Chondrocyte (in vitro differentiated cells): ENCODE measurements at places on chromosomes 2 and 18.

DNA sequence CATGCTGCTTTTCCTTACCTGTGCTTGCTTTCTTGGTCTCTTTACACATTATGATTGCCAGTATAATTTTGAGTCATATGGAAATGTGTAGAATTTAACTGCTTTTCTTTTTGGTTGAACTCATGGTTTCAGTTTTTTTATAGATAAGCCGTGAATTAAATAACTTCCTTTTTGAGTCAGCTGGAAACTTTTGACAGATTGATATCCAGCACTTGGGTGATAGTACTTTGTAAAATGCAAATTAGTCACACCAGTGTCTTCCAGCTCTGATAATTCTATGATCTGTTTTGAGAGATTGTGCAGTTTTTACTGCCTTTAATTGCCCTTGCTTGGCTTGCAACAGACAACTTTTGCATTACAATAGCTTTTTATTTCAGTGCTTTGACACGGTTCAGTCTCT is 86.4 kb downstream of the NCOA1 start:
- DNase-seq: no peak

DNA sequence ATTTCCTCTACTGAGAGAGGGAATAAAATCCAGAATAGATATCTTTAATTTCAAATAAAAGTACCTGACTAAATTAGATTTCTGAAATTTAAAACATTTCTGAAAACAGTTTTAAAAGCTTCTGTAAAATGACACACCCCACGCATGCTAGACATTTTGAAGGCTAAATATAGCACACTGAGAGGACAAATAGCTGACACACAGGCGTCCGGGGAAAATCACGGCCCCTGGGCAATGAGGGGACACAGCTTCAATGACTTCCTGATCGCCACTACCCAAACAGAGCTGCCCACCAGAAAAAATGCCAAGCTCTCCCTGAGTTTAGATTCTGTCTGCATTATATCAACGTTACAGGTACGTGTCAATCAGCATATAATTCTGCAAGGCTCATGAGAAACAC is 10.9 kb downstream of the TBC1D8 start:
- no peak for DNase-seq

GRCh38 chr2:46087492-46087891 is 209.7 kb upstream of the EPAS1 start:
- DNase-seq: no peak

GRCh38 chr2:98121149-98121548 is 34.2 kb downstream of the VWA3B start:
- no peak for DNase-seq

GRCh38 chr2:176188774-176189680 is 559 bp downstream of the HOXD1 start:
- no peak for DNase-seq

DNA sequence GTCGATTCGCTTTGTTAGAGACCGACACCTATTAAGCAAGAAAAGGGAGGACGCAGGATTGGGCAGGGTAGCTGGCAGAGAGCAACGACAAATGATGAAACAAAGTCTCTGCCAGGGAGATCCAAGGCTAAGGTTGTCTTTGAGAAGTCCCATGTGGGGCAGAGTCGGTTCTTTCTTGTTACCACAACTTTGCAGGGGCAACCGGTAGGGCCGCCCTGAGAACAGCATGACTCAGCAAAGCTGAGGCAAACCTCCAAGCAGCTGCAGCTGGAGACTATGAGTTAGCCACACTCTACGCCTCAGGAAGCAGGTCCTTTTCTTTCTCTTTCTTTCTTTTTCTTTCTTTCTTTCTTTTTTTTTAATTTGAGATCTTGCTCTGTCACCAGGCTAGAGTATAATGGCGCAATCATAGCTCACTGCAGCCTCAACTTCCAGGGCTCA is 452.3 kb upstream of the ID2 start:
- no peak for DNase-seq

DNA sequence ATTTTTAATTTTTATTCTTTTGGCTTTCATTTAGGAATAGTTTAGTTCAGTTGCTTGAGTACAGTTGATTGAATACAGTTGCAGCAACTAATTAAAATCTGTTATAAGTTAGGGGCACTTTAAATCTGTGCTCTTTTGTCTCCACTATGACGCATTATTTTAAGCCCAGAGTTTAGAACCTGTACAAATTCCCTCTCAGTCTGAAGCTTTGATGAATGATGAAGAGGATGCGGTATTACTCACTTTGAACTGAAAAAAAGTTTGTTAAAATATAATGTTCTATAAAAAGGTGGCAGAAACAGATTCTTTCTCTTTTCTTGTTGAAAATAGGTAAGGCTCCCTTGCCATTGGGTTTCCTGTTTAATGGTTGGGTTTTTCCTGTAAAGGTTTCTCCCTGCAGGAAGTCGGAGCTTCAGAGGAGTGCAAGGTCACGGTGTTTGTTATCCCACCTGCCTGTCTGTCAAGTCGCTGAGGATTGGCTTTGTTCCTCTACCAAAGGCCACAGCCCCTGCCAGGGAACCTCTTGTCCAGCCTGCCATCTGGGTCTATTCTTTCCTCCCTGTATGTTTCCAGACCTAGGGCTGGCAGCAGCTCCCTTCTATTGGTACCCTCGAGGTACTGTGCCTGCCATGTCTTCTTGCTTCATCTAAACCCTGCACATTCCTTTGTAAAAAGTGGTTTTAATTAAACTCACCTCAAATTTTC is 43.8 kb upstream of the FN1 start:
- DNase-seq: no peak

- no peak for DNase-seq
These were observed 122.2 kb downstream of the TANC1 start for GRCh38 chr2:159090514-159091201.

- DNase-seq: no peak
These were observed 27.9 kb downstream of the RIF1 start for GRCh38 chr2:151437630-151438029.

GRCh38 chr2:105646774-105647076 is 98.0 kb upstream of the NCK2 start:
- no peak for DNase-seq

- no peak for DNase-seq
These were observed 44.8 kb upstream of the ARHGAP25 start for GRCh38 chr2:68689553-68690537.

- DNase-seq: no peak
These were observed 193.4 kb downstream of the TDRD15 start for GRCh38 chr2:21317131-21317530.

DNA sequence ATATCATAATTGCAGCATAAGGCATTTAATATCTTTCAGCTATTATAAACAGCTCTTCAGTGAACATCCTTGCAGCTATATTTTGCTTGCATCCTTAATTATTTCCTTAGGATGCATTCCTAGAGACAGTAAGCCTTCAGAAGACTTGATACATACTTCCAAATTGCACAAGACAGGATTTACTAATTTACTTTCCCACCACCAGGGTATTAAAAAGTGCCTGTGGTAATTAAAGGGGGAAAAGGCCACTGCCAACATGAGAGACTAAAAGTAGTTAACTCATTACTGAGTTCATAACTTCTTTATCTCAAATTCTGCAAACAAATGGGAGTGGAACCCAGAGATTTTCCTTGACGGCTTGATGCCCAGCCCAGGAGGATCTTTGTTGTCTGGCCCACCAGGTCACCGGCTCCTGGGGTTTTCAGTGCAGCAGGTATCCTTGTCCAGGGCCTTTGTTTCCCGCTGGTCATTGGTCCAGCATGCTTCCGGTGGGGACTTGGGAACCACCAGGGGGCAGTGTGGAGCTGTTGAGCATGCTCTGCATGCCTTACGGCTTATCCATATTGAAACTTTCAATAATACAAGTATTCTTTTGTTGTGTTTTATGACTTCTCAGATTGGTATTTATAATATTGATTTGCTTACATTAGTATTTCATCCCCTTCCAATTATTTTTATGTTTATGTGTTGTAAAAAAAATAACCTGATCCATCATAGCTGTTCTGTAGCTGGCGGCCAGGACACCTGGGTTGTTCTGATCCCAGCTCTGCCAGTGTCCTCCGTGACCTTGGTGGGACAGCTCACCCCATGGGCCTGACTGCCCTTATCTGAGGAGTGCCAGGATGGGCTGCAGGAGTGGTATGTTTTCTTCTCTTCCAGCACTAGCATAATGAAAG is 61.4 kb downstream of the TGOLN2 start:
- DNase-seq: peak; percentile 79

DNA sequence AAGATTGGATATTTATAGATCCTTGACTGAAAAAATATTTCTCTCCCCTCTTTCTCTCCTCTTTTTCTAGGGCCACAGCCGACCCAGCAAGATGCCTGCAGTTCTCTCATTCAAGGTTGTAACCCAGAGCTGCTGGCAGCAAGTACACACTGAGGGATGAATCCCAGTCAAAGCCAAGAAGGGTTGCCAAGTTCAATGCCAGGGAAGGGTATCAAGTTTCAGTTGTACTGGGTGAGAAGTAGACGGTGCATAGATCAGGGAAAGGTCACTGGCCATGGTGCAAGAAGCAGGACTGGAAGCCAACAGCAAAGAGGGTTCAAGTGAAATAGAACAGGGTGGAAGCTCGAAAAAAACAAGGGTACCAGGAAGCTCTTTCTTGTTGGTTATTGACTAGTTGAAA is 170.2 kb downstream of the NRP2 start:
- no peak for DNase-seq

DNA sequence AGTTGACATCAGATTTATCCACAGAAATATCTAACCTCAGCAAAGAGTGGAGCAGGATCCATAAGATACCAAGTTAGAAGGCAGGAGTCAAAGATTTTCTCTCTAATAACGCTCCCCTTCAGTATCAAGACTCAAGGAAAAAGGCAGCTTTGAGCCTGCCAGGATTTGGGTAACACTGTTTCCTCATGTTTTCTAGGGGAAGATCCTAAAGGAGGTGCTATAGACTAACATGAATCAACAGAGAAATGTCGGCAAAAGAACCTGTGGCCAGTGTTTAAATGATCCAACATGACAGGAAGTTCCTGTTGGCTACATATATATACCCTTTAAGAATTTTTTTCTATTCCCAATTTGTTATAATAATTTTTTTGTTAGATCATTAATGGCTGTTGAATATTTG is 402.3 kb downstream of the TGIF1 start:
- DNase-seq: no peak

DNA sequence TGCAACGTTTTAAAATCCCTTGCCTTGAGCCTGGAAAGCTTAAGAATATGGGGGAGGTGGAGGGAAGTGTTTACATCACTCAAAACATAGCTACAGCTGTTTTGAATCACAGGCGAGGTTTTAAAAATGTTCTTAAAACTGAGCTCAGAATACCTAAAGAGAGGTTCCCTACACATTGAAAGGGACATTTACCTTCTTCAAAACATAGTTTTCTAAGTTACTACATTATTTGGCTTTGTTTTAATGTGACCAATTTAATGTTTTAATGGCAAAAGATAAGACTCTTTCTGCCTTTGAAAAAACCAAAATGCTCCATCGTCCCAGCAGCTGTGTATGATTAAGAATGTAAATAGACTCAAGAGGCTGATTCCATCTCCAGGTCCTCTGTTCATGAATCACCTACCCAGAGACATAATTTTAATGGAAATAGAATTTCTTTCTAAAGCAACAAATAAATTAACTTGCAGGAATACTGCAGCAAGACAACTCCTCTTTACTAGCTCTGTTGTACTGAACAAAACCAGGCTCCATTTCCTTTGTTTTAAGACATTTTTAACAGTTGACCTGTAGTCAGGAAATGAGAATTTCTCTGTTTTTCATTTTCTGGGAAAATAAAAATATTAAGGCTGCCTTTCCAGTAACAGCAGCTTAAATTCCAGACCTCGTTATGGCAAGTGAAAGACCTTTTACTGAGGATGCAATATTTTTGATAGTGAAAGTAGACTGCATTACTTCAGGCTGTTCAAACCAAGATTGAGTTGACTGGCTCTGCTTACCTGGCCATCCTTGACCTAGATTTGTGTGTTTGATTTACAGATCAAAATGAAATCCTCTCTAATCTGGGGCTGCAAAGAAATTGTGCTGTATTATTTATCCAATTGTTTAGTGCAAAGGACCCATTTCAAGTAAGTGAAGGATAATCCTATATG is 33.7 kb upstream of the WDR75 start:
- DNase-seq: no peak

- no peak for DNase-seq
These were observed 386.4 kb upstream of the SLC14A2 start for GRCh38 chr18:45228796-45229388.

- DNase-seq: no peak
These were observed 113.7 kb downstream of the B3GNT2 start for GRCh38 chr2:62309465-62310091.

DNA sequence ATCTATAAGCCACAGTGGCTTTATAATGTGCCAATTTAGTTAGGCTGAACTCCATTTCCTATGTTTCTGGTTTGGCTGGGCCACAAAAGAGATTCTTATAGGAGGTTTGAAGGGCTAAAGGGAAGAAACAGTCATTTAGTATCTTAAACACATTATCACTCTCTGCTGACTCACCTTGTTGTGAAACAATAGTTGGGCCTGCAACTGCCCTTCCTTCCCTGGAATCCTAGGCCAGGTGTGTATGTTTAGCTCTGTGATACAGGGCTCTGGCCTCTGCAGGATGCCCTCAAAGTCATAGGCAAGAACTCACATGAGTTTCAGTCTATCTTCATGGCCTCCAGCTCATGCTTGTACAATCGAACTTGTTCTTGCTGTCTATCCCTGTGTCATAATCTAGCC is 400.0 kb upstream of the CELF4 start:
- no peak for DNase-seq

- no peak for DNase-seq
These were observed 30.5 kb upstream of the ATP8B1 start for GRCh38 chr18:57833441-57834101.

DNA sequence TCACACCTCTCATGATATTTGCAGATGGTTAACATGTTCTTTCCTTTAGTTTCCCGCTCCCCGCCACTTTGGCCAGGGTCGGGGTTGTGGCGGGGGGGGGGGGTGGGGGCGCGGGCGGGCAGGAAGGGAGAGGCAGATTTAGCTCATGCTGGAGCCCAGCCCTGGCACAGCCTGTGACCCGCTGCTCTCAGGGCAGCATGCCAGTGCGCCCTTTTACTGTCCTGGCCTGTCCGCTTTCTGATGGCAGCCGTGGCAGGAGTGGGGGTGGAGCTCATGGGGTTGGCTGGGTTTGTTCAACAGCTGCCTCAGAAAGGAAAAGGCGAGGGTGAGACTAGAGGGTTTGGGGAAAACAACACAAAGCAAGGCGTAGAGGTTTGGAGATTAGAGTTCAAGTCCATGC is 56.1 kb downstream of the TNP1 start:
- DNase-seq: no peak

DNA sequence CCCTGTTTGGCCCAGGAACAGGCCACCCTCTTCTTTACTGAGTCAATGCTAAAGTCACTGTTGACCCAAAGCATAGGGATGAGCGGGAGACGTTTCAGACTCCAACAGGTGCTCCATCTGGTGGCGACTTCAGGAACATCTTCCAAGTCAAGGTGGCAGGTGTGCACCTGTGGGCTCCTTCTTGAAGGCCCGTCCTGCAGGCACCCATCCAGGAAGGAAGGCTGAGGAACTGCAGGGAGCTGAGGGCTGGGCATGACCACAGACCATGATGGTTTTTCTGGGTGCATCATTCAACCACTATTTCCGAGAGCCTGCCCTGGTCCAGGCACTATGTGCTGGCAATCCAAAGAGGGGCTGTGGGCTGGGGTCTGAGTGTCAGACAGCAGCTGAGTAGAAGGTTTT is 142.8 kb downstream of the NDUFA10 start:
- DNase-seq: no peak

GRCh38 chr2:57443973-57444521 is 602.6 kb upstream of the VRK2 start:
- no peak for DNase-seq

- DNase-seq: no peak
These were observed 63.3 kb upstream of the EFEMP1 start for GRCh38 chr2:55986700-55987440.
